Activated CD8-positive, alpha-beta memory T cell treated with anti-CD3 and anti-CD28 coated beads for 48 hours (primary cell): ENCODE measurements at places on chromosomes 5 and 9.

DNA sequence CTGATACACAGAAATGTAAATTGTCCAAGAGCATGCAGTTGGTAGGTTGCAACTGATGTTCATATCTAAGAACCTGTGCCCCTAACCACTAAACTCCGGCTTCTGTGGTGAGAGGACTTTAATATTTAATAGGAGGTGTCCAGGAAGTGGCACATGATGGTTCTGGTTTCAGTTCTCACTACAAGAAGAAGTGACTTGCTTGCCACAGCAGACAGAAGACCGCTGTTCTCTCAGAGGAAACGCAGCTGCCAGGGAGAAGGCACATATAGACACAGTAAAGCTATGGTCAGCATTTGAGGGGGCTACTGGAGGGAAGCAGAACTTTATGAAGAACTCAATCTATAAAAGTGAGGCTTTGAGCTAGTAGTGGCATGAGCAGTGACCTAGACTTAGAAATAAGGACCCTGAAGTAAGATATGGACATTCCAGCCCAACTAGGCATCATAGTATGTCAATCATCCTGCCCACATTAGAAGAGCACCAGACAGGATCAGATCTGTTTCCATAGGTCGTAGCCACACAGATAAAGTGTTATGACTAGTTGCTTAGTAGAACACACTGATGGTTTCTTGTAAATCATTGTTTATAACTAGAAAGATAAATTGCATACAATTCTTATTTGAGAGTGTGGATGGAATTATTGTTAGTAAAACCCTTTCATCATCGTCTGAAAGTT lies 36.4 kb upstream of the DAB2 start:
- no peak for DNase-seq

GRCh38 chr5:65539827-65540226 lies 23.1 kb downstream of the CENPK start:
- DNase-seq = no peak

GRCh38 chr5:95759634-95760033 lies 28.5 kb downstream of the RHOBTB3 start:
- DNase-seq = no peak

DNA sequence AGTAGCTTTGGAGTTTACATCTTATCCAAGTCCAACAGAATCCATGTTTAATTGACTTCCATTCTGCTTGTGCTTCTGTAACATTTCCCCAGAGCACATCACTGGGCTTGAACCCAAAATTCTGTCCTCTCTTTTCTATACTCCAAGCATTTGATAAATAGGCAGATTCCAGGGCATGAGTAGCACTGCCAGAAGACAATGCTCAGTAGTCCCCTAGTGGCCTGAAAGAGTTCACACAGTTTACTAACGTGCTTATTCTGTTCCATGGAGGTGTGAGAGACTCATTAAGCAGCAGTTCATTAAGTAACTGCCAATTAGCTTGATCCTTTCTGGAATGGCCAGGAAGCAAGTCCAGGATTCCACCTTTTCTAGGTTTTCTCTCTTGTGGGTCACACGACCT lies 9.4 kb upstream of the GABRA6 start:
- no peak for DNase-seq

- peak; percentile 57 for DNase-seq
Observed at GRCh38 chr5:178116143-178116885, 3.0 kb downstream of the N4BP3 start.

- no peak for DNase-seq
Observed at GRCh38 chr9:80951675-80952074, 737.7 kb downstream of the TLE1 start.

GRCh38 chr5:133478199-133478985 lies 133.9 kb downstream of the FSTL4 start:
- no peak for DNase-seq

DNA sequence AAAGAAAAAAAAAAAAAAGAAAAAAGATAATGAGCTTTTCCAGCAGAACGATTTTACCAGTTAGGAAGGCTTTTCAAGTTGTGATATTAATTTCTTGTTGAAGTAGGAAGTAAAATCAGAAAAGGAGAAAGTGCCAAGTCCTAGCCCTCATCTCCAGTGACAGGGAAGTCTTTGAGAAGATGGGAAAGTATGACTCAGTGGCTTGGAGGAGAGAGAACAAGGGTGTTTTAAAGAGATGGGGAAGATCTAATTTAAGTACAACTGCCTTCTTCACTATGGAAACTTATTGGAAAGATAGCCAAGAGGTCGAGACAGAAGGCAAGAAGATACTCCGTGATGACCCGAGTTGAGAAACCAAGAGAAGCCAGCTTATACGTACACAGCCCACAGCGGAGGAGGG lies 22.6 kb downstream of the FGF1 start:
- DNase-seq = no peak

DNA sequence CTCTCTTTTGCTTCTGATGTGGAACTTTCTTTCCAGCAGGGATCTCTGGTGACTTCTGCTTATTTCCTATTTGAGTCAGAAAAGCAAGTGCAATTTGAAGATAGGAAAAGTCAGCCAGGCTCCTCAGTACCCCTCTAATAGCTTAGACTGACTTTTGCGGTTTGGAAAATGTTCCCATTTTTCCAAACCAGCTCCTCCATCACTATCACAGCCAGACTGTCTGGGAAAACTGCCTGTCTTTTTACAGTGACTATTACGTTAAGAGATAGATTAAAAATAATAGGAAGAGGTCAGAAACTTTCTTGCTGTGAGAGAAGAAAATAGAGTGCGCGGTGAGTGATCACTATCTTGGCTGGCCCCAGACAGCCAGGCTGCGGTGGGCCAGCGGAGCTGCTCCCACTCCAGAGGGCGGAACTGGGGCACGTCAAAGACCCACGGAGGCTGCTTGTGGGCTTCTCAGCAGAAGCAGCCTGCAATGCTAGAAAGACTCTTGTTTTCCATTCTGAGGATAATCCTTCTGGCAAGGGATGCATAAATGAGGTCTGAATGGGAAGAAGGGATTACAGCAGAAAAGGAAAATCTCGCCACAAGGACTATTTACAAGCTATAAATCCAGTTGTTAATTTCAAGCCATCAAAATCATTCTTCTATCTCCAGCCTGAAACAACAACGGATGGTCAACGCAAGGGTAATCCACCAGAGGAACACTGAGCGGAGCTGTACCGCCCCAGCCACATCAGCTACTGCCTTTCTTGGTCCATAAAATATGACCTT lies 151.0 kb upstream of the MSX2 start:
- no peak for DNase-seq

GRCh38 chr5:176995122-176995490 lies 11.5 kb downstream of the UIMC1 start:
- no peak for DNase-seq

DNA sequence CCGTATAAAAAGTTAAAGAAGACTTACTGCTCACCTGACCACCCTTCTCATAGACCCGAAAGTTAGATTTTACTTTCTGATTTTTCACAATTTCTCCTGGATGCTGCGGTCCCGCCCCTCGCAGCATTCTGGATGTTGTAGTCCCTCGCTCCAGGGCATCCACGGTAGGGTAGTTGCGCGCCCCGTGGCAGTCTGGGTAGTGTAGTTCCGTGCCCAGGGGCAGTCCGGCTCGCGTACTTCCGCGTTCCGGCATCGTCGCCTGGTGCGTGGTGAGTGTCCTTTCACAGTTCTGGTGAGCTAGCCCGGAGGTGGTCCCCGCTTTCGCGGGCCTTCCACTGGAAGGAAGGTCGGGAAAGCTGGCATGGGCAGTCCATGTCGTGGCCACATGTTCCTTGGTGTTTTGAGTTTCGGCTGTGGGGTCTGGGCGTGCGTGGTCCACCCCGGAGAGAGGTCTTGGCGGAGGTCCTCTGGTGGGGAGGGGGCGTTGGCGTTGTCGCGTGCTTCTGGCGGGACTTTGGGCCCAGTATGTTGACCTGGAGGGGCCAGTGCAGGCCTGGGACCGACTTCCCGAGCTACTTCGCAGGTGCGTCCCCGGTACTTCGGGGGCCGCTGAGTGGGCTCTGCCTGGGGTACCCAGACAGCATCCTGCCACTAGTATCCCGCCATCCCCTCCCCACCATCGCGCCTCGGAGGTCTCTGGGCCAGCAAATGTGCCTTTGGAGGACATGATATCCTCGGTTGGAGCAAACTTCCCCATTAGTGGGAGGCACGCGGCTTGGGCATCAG lies at the start of gene ZNF169:
ZNF169 (plus strand) TSS at position 222 of the 786 bp plus-strand sequence. CDS start 19,515 bp downstream, outside the sequence.
- peak; percentile 79 for DNase-seq

DNA sequence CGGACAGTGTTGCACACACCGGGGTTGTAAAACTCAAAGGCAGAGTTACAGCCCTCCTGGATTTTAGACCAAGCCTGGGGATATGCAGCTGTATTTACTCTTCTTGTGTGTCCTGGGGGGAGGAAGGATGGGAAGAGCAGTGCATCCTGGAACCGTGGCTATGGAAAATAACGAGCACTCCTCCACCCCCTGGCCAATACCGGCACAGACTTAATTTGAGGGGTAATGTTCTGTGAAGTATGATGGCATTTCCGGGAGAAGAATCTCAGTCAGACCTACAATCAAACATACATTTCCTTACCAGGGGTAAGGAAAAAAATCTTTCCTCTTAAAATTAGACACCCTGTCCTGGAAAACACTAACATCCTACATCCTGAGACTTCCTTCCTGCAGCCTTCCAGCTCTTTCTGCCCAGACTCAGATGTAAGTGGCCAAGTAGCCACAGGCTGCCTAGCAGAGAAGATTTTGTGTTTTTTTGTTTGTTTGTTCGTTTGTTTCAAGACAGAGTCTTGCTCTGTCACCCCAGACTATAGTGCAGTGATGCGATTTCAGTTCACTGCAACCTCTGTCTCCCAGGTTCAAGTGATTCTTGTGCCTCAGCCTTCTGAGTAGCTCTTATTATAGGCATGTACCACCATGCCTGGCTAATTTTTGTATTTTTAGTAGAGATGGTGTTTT lies 11.0 kb upstream of the ERMP1 start:
- no peak for DNase-seq

DNA sequence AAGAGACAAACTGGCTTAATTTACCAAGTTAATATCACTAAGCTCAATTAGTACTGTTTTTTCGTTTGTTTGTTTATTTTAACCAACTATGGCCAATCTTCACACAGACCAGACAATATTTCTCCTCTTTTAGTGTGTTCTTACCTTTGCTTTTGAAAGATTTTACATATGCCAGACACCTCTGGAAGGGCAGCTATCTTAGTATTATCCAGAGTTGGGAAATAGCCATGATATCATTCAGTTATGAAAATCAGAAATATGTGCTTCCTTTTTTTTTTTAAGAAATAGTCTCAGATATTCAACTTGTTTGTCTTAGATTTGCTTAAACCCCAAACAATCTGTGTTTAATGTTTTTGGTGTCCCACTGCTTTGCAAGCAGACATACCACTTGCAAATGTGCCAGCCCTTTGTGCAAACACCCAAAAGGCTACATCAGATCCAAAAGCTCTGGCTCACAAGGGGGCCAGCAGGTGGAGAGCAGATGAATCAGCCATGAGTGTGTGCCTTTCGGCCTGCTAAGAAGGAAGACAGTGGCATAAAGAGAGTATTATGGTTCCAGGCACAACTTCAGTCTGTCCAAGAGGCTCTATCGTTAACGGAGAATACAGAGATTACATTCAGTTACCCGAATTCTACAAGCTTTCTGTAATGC lies 147.6 kb downstream of the EFNA5 start:
- DNase-seq = no peak

- no peak for DNase-seq
Observed at GRCh38 chr5:74655206-74655605, 14.7 kb upstream of the ENC1 start.

DNA sequence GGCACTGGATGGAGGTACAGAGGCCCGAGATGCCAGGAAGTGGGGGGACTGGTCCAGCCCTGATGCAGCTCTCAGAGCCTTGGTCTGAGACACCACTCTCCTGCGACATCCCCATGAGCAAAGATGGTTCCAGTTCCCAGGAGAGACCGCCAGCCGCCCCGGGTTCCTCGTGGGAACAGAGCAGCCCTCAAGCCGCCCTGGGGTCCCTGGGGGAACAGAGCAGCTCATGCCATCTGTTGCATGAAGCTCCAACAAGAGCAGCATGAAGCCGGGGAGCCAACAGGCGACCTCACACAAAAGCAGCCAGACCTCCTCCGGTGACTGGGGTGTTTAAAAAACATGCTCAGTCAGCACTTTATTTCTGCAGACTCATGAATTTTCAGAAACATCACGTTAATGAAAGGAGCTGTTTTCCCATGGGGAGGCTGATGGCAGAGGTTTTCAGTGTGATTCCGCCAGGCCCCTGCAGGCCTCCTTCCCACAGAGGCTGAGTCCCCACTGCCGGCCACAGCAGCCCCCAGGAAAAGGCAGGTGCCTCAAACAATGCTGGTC lies 6.2 kb downstream of the SLC6A18 start:
- no peak for DNase-seq

- no peak for DNase-seq
Observed at GRCh38 chr5:59838989-59839388, 54.5 kb downstream of the PDE4D start.

- DNase-seq = no peak
Observed at GRCh38 chr5:119333421-119333851, 22.4 kb upstream of the TNFAIP8 start.

- no peak for DNase-seq
Observed at GRCh38 chr5:10297646-10298204, 10.0 kb downstream of the CMBL start.

DNA sequence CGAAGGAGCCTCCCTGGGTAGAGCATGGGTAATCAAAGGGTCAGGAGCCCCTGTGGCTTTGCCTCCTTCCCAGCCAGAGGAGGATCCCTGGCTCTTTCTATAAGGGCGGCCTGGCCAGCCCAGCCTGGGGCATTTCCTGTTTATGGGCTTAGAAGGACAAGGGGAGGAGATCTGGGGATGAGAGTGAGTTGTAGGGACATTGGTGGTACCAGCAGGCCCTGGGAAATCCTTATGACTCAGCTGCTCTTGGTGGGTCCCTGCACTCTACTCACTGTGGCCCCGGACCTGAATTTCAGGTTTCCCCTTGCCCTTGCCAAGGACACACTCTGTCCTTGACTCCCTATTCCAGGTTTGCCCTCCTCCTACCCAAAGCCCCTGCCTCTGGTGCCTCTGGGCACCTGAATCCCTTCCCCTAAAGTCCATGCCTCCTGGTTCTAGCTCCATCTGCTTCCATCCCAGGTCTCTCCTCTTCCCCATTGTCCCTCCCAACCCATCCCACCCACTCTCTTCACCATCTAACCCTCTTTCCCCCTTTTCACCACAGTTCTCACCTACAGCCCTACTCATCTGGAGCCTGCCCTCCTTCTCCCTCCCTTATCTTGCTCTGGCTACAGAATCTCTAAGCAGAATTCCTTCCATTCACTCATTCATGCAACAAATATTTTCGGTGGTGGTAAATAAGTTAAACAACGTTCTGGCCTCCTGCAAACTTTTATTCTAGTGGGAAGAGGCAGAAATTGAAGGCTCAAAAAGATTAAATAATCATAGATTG lies 34.9 kb downstream of the PCDH1 start:
- no peak for DNase-seq

- DNase-seq = no peak
Observed at GRCh38 chr9:121954477-121955140, 138.5 kb downstream of the TTLL11 start.

DNA sequence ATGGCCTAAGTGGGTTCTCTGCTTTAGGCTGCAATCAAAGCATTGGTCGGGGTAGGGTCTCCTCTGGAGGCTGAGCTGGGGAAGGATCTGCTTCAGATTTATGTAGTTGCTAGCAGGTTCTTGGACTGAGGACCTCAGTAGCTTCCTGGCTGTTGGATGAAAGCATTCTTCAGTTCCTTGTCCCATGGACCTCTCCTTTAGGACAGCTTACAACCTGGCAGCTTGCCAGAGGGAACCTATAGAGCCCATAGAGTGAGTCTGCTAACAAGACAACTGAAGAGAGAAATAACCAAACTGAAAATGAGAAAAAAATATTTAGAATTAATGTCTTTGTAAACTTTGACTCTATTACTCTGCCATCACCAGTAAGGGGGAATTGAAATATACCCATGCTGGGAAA lies 12.4 kb downstream of the MRPS30 start:
- no peak for DNase-seq

- DNase-seq = no peak
Observed at GRCh38 chr9:97895695-97896332, 26.5 kb downstream of the TRMO start.
